Stimulated activated CD8-positive, alpha-beta memory T cell treated with anti-CD3 and anti-CD28 coated beads, Interleukin-2, amount 100 ng/mL, for 1 hour (primary cell): ENCODE measurements at places on chromosomes 6 and 20.

- no peak for DNase-seq
Measured at GRCh38 chr6:46251583-46252339, 81.0 kb upstream of the ENPP5 start.

DNA sequence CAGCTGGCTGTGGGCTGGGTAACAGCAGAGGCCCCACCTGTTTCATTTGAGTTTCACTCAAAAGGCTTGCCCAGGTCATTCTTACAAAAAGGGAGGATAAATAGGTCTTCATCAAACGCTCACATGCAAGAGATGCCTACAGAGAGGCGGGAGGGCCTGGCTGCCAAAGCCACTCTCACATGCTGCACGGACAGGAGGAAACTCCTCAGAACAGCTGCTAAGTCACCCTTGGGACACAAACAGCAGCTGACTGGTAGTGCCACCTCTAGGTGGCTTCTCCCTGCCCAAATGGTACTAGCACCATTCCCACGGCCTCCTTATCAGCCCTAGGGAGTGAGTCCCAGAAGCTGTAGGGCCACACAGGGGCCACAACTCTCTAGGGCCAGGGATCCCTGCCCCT, 23.8 kb downstream of the SLC22A23 start:
- no peak for DNase-seq

DNA sequence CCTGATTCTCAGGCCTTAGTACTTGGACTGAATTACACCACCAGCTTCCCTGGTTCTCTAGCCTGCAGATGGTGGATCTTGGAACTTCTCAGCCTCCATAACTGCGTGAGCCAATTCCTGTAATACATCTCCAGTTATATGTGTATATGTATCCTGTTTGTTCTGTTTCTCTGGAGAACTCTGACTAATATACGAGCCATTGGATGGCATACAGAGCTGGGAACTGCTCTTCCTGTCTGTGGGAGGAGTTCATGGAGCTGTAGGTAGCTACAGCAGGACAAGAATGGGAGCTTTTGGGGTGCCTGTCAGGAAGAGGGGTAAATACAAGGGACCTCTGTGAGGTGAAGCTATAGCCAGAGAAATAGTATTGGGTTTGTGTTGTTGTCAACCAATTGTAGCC, 41.2 kb downstream of the TMEM14A start:
- DNase-seq: no peak

DNA sequence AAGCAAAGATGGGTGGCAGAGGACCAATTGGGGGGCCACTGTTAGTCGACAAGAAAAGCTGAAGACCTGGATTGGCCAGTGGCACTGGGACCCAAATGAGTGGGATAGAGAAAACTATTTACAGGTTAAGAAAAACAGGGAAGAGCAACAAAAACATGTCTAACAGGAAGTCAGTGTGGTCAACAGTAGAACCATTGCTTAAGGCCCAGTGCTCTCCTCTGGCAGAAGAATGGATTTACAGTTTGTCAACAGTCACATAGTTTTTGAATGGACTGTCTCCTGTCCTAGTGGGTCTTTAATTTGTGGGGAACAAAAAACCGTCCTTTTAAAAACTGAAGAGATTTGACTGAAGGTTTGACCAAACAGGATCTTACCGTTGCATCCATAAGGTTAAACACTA, 12.1 kb upstream of the WTAP start:
- DNase-seq: no peak

- no peak for DNase-seq
Measured at GRCh38 chr6:35905841-35906498, 14.9 kb downstream of the SRPK1 start.

DNA sequence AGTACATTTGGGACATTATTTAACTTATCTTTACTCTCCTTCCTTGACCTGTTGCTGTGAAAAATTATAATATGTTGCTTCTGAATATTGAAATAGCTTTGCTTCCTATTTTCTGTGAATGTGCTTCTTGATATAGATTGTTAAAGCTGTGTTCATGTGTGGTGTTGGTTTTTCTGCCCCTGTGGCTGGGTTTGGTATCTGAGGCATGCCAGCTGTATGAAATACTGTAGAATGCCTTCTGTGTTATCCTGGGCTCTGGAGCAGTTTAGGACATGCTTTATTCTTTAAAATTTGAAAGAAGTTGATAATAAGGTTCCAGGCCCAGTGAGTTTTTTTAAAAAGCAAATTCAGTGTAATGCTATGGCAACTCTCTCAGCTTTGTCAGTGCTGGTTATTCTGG, 71.7 kb downstream of the HIVEP1 start:
- DNase-seq: no peak

DNA sequence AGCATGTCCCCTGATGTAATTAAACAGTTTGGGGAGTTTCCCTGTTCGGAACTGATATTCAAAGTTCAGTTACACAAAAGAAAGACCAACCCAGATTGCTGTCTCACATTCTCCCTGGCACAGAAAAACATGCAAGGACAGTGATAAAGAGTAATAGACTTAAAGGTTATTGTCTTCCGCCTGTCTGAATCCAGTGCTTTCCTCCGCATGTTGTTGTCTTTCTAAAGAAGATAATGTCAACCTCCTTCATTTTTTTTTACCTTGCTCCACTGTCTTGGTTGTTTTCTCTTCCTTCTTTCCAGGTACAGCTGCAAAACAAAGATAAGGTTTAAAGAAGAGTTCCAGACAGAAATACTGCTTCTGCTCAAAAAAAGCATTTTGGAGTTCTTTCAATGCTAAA, 284.5 kb downstream of the TRDN start:
- no peak for DNase-seq

- DNase-seq: no peak
Measured at GRCh38 chr6:141790921-141791320, 341.8 kb upstream of the GJE1 start.

- DNase-seq: no peak
Measured at GRCh38 chr20:44598423-44599305, 16.3 kb downstream of the PKIG start.

DNA sequence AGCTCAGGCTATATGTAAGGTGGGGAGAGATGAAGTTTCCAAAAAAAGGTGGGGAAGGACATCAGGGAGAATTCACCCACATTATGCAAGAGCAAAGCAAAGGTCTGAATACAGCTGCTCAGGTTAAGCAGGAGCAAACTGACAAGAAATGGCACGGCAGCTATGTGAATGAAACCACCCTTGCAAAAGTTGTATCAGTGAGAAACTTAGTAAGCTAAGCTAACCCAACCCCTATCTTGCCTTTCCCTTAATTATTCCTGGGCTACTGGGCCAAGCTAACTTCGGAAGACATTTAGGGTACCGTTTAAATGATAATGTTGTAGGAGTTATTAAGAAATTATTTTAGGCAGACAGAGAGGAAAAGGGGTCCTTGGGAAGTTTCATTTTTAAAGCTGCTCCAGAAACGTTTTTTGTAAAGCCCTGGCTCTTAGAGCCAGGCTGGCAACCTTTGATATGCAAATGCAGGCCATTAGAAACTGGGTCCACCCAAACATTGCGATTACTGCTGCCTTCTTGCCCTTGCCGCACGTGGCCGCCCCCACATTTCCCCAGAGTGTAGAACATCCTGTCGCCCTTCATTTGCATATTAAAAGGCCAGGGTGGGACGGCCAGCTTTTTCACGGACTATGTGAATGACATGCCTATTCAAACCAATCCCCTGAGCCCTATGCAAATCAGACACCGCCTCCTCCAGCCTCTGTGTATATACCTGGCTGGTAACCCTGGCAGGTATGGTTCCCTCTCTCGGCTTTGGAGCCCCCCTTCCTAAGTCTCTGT, 60.5 kb upstream of the SAMD5 start:
- DNase-seq: no peak

DNA sequence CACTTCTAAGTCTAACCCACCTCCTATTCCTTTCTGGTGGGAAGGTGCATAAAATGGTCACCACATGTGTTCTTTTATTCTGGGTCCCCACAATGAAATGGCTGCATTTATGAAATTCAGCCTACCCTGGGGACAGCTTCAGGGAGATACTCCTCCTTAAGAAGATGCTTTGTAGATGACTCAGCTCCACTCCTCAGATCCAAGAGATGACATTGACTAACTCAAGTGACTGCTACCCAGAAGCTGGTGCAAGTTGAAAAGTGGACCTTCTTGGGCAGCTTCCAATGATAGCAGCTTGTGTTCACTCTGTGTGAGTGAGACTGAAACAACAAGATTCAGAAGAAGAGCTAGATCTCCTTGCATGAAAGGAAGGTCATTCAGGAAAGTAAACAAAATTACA, 113.4 kb downstream of the SCP2D1 start:
- DNase-seq: no peak

GRCh38 chr6:16909658-16910360, 148.5 kb upstream of the ATXN1 start:
- DNase-seq: no peak

GRCh38 chr6:52499026-52499425, 77.8 kb downstream of the TRAM2 start:
- DNase-seq: no peak

- no peak for DNase-seq
Measured at GRCh38 chr6:45378334-45378926, 696 bp upstream of the SUPT3H start.

- no peak for DNase-seq
Measured at GRCh38 chr6:12482386-12483375, 192.5 kb downstream of the EDN1 start.

DNA sequence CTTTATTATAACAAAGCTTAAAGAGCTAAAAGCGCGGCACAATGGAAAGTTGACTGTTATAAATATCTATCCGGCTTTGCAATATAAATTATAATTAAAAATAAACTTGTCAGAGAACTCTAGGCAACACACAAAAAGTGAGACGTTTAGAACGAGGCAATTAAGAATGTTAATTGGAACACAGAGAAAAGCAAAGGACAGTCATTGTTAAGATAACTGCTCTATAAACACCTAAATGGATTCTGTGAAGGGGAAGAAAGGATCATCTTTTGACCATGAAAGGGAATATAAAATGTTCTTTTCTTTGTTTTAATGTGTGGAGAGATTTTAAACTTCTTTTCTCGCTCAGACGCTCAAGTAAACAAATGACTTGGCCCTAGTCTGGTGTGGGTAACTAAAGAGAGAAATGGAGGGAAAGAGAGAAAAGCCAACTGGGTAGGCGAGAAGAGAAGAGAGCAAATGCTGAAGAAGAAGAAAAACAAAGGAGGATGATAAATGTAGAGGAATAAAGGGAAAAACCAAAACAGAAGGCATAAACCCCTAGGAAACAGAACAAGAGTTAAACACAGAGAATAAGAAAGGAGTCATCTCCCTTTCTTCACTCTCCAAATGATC, 9.3 kb upstream of the SALL4 start:
- DNase-seq: no peak

GRCh38 chr6:85321906-85322305, 128.0 kb upstream of the NT5E start:
- DNase-seq: no peak

DNA sequence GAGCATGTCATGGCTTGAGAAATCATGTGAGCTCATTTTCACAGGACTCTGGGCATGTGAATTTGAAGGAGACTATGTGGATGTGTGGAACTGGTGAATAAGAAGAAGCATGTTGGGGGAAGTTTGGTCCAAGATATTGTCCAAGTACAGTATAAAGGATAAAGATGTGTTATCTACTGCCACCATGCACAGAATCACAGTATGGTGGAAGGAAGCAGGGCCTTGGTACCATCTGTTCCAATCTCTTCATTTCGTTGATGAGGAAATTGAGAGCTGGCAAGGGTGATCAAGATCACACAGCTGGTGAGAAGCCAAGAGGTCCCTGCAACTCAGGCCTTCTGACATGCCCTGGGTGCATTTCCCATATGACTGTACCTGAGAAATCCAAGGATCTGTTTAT, 31.5 kb upstream of the RIPOR2 start:
- no peak for DNase-seq

GRCh38 chr20:24672886-24673677, 203.7 kb downstream of the SYNDIG1 start:
- no peak for DNase-seq

GRCh38 chr6:147467428-147467827, 41.1 kb upstream of the SAMD5 start:
- DNase-seq: no peak
